Frontal cortex (tissue), 4 donors: ENCODE measurements at places on chromosomes 7 and 10. TPM values are rescaled to one million over a fixed set of nuclear protein-coding genes. Genes with fewer than 3 reads are reported as not detected.

DNA sequence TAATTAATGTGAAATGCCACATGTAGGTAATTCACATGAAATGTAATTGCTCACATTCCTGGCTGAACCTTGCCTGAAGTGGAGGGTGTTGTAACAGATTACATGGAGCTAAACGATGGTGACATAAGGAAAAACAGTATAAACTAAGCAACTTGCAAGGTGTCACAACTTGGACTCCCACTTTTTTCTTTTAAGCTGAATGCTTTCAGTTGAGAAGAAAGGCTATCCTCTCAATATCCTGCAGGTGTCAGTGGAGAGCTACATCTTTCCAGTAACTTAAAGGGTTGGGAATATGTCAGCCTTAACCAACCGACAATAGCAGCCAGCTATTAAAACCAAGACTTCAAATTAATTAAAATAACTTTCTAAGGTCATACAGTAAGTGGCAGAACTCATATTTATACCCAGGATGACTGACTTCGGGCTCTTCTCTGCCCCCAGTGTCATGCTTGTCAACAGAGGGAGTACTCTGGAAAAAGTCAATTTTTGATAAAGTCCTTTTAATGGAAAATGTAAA is 33.7 kb downstream of the NRBF2 start:
- DNase-seq = peak; percentile 4

DNA sequence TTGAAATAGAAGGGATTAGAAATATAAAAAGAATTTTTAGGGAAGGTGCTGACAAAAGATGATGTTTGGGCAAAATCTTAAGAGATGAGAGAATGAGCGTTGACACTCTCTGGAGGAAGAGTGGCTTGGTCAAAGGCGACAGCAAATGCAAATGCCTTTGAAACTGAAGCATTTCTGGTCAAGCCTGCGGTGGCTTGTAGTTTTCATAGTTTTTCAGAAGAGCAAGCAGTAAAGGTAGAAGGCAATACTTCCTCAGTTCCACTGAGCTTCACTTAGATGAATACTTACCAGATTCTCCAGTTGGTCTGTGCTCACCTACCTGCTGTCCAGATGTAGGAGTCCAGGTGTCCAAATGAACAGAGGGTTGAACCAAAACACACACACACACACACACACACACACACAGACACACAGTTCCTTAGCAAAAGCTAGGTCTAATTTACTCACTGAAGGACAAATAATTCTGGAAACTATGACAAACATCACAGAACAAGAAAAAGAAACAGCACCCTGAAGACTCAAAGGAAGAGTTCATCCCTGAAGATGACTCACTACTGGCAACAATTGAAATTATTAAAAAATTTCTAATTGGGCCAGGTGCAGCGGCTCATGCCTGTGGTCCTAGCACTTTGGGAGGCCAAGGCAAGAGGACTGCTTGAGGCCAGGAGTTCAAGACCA is 12.1 kb upstream of the STK17A start:
- no peak for DNase-seq

The CADPS2 gene
- 9.8 TPM for total RNA-seq

DNA sequence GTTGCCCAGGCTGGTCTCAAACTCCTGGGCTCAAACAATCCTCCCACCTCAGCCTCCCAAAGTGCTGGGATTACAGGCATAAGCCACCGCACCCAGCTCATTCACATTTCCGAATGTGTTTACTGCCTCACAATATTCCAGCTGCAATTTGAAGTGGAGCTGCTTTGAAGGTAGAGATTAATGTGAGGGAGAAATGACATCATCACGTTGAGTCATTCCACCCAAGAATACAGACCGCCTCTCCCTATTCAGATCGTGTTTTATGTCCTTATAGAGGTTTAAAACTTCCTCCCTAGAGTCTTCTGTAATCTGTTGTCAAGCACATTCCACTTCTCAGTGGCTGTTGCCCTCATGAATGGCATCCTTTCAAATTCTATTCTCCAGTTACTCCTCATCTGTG is 100.4 kb upstream of the PDGFA start:
- DNase-seq = no peak

The DIP2C gene
- total RNA-seq = 41.6 TPM
